ENCODE measurements at places on chromosomes 4 and X.

GRCh38 chr4:7337196-7338058 lies 97.3 kb downstream of the PSAPL1 start:
- no peak for DNase-seq

- DNase-seq: no peak
These were observed 25.9 kb upstream of the ING2 start for GRCh38 chr4:183478926-183479325.

GRCh38 chr4:52852041-52852440 lies 10.1 kb upstream of the RASL11B start:
- DNase-seq: no peak

DNA sequence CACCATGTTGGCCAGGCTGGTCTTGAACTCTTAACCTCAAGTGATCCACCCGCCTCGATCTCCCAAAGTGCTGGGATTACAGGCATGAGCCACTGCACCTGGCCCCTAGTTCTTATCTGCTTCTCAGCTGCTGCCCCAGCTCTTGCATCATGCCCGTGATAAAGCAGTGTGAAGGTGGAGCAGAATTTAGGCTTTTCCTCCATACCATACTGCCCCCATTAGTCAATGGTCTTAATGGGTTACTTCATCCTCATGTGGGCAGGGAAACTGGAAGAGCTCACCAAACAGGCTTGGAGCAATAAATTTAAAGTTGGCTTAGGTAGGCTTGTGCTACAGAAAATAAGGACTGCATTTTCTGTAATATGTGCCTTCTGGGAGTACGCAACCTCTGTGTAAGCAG lies 636.9 kb upstream of the BOD1L1 start:
- no peak for DNase-seq

DNA sequence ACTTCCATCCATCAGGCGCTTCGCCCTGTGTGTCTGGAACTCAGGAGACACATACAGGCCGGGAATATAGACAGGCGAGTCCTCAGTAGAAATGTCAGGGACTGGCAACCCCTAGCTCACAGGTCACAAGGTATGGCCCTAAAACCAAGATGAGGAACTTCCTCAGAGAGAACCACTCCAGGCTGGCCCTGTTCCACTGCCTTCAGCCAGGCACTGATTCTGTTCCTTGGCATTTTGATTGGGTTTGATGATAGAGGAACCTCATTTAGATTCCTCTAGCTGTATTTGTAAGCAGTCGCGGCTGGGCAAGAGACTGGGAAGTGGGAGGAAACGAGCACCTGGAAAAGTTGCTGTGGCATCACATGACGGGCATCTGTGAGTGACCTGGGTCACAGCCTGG lies 8.1 kb downstream of the HPSE start:
- DNase-seq: no peak

DNA sequence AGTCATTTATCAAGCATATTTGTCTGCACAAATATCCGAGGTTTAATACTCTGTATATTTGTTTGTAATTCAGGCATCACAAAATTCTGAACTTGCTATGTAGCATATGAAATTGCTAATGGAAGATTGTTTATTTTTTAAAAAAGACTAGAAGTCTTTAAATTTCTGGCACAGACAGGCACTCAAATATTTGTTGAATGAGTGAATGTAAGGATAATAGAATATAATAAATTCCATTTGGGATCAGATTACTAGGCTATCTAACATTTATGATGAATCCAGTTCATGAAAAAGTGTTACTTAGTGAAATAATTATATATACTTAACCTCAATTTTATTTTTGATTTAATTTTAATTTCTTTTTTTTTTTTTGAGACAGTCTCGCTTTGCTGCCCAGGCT lies 30.4 kb upstream of the TEC start:
- no peak for DNase-seq

GRCh38 chr4:2008671-2008920 lies 178 bp downstream of the NELFA start:
- DNase-seq: no peak

DNA sequence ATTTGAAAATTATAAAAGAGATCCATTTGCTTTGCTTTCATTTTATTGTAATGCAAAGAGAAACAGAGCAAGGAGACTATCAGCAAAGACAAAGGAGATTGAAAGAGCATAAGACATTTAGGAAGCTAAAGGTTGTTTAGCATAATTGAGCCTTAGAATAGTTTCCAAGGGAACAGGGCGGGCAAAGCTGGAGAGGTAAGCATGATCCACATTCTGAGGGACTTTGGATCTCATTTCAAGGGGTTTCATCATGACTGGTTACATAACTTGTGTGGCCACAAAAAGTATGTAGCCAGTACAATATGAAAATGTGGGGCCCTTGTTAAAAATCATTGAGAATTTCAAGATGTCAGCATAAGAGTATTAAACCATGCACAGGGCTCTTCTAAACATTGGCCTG lies 406.5 kb downstream of the RPA4 start:
- DNase-seq: no peak

DNA sequence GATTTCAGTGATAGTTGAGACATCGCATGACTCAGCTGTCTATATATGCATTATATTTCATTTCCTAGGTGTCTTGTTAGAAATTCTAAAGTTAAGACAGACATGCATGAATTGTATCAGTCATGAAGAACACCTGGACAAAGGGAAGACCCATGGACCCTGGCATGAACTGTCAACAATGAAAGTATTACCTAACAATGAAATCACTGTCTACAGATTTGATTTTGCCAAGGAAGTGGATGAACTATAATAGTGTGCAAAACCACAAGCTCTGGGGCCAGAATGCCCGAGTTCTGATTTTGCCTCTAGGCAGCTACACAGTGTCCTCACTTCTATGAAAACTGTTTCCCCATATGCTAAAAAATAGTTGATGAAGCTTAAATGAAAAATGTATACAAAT lies 386.1 kb downstream of the NLGN4X start:
- DNase-seq: no peak

- no peak for DNase-seq
These were observed 35.3 kb downstream of the NPFFR2 start for GRCh38 chr4:72067051-72067450.

DNA sequence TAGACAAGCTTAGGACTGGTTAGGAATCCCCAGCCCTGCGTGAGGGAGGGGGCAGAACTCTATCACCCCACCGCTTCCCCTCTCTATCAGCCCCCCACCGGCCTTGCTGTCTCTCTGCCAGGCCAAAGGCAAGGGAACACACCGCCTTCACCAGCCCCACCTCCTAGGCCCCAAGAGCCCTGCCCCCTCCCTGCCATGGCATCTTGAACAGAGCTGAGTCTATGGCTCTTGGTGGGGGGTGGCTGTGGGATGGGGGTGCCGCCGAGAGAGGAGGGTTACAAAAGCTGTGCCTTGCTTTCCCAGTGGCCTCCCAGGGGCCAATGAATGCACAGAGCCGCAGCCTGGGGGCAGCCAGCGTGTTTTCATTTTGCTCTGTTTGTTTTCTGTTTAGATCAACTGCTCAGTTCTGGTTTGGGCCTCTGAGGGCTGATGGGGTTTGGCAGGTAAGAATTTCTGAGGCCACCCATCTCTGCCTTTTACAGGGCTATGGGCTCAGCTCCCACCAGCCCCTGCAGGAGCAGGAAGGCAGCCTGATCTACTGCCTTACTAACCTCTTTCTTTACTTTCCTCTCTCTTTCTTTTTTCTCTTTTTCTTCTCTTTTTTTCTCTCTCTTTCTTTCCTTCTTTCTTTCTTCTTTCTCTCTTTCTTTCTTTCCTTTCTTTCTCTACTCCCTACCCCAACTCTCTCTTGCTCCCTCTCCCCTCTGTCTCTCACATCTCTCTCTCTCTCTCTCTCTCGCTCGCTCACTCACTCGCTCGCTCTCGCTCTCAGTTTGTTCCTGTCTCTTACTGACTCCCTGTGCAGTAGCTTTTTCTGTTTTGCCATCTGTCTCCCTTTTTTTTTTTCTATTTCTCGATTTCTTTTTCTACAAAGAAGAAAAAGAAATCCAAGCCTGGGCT lies 128.3 kb downstream of the PJA1 start:
- DNase-seq: no peak

- no peak for DNase-seq
These were observed 28.7 kb downstream of the MAPK10 start for GRCh38 chr4:86330961-86331742.

DNA sequence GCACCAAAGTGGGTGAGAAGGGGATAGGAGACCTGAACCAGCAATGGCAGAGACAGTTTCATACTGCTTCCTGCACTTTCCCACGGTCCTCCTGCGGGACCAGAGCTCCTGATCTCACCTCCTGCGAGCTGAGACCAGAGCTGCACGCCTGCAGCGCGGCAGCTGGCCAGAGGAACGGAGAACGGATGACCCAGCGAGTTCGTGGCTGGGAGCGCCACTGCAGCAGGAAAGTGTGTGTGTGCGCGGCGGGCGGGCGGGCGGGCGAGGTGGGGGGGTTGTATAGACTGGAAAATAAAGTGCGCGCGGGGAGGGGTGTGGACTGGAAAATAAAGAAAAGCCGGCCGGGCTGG lies 16.5 kb downstream of the MCF2 start:
- DNase-seq: no peak

DNA sequence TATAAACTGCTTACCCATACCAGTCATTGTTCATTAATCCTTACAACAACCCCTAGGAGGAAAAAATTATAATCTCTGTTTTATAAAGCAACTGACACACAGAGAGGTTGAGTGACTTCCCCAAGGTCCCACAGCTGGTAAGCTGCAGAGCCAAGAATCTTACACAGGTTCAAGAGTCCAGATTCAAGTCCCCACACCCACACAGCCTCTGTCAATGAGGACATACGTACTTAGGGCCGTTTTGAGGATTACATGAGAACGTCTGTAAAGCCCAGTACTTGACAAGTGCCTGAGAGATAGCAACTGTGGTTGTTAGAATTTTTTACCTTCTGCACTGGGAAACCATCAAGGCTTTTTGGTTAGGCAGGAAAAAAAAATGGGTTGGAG lies 556 bp upstream of the SLC25A43 start:
- no peak for DNase-seq

- no peak for DNase-seq
These were observed 139.9 kb upstream of the ETNPPL start for GRCh38 chr4:108902769-108903168.

GRCh38 chr4:39363773-39364393 lies 2.3 kb downstream of the RFC1 start:
- no peak for DNase-seq

GRCh38 chr4:86927843-86928395 lies 6.9 kb upstream of the AFF1 start:
- no peak for DNase-seq

DNA sequence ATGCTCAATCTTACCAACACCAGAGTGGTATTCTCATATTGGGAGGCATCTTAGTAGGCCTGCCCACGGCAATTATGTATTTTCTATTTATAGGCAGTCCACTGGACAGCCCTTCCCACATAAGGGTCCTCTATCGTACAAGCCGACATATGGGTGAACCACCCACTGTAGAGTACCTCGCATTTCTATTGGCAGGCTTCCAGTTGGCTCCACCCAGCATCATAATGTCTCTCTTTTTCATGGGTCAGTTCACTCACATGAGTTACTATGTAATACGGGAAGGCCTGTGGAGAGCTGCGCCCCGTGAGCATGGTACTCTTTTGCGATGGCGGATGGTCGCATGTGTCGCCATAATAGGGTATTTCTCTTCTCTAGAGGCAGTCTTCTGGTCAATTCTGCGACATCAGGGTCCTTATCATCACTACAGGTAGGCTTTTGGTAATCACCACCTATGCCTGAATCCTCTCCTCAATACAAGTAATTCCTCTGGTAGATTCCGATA lies 29.4 kb upstream of the FOXR2 start:
- DNase-seq: no peak

- no peak for DNase-seq
These were observed 144.3 kb downstream of the RTL3 start for GRCh38 chrX:78514852-78515251.

- no peak for DNase-seq
These were observed 14.6 kb downstream of the LETM1 start for GRCh38 chr4:1841201-1841886.

GRCh38 chrX:250965-251364 lies 30.2 kb upstream of the PLCXD1 start:
- DNase-seq: no peak

DNA sequence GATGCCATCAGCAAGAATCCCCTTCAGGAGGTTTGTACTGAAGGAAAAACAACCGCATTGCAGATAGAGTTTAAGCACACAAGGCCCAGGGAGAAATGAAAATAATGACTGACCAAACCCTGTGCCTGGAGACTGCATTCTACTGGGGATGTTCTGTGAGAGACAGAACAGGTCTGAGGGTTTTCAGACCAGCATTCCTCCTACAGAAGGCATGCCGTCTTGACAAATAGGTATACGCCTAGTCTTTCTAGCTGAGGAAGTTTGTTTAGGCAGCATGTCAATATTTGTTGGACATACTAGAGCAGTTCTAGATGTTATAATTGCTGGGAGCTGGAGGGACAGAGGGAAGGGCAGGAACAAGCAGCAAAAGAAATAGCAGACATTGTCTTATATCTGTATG lies 68.4 kb upstream of the SCOC start:
- DNase-seq: no peak

DNA sequence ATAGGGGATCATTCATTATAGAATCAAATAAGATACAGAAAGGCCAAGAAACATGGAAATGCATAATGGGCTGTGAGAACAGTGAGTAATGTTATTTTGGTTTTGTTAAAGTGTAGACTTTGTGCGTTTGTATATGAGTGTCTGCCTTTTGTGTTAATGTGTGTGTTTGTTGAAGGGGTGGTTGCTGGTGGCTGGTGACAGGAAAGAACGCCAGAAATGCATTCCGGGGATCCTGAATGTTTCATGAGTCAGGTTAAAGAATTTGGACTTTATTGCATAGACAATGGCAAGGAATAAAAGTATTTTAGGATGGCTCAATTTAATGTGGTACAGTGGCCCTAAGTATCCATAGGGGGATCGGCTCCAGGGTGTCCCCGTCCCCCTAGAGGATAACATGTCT lies 1228.9 kb downstream of the PCDH7 start:
- DNase-seq: no peak

GRCh38 chr4:152344001-152344400 lies 191.9 kb downstream of the FBXW7 start:
- no peak for DNase-seq

DNA sequence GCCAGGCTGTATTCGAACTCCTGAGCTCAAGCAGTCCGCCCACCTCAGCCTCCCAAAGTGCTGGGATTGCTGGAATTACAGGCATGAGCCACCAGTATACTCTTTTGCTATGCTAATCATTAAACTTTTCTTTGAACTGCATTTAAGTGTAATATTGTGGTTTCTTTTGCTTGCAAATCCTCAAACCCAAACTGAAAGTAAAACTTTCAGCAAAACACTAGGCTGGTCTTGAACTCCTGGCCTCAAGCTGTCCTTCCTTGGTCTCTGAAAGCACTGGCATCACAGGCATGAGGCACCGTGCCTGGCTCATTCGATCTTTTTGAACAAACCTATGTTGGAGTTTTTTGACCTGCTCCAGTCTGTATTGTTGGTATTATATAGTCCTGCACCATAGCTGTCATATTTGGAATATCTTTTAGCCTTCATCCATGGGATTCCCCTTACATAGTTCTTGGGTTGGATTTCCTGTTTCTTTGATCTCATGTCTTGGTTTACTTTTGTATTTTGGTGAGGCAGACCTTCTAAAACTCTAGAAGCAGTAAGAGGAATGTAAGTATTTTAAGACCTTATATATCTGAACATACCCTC lies 34.1 kb downstream of the MOB1B start:
- no peak for DNase-seq
